ENCODE measurements at places on chromosomes 12 and 14.
A peak's percentile ranks its signal among the peaks of the same experiment; 100 is the strongest.

- DNase-seq = peak; percentile 65
These were observed 977 bp upstream of the KRT5 start for GRCh38 chr12:52521175-52521567.

- DNase-seq = peak; percentile 21
These were observed 880 bp upstream of the FLRT2 start for GRCh38 chr14:85528897-85529631.

DNA sequence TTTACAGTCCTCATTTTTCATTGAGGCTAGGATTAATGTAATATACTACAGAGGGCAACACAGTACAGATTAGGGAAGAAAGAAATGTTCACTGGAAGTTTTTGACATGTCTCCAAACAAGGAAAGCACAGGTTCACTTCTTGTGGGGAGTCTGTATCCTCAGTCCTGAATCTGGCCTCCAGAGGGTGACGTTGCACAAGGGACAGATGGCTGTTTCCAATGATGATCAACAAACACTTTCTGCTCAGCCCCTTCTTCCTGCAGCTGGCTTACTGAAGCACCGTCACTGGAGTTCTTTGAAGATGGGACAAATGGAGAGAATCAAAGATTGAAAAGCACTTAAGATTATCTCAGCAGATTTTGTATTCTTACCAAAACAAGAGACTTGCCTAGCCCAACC is 123.3 kb upstream of the OR4E1 start:
- no peak for DNase-seq

GRCh38 chr12:15520844-15521243 is 198.5 kb downstream of the PTPRO start:
- no peak for DNase-seq

DNA sequence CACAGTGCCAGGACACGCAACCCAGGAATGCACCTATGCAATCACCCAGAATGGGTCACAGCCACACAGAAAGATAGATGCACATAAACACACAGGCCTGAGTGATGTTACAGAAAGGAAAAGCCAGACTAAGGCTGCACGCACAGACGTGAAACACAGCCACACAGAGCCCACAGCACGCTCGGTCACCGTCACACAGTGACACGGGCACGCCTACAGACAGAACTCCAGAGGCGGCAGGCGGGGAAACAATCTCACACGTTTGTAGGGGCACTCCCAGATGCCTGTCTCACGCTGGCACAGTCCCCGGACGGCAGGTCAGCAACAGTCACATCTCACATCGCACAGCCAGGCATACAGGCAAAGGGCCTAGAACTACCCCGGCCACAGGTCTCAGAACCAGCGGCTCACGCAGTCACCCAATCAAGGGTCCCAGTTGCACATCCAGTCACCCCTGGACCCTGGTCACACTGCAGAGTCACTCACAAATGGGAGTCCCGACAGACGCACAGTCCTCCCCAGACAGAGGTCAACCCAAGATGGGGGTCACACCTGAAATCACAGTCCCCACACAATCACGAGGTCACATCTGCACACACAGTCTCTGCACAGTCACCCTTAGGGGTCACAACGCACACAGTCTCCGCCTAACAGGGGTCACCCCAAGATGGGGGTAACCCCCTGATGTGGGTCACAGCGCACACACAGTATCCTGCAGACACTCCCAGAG is 790 bp downstream of the SSH1 start:
- no peak for DNase-seq

DNA sequence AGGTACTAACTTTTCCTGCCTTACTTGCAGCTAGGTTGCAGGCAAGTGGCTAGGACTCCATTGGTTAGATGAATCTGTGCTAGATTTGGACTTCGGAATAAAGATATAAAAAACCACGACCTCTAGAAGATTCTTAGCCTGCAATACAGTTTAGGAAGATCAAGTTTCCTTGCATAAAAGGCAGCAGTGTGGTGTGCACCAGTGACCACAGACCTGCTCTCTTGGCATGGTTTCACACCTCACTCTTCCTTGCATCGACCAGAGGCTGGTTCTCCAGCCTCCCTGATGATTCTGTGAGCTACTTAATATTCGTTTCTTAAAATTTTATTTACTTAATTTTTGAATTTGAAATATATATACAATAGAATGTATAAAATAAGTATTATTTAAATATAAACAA is 9.8 kb downstream of the KLHDC1 start:
- no peak for DNase-seq

- no peak for DNase-seq
These were observed 22.9 kb upstream of the CTDSP2 start for GRCh38 chr12:57869298-57869926.

- DNase-seq = no peak
These were observed 18.3 kb upstream of the OXA1L start for GRCh38 chr14:22748206-22748605.

DNA sequence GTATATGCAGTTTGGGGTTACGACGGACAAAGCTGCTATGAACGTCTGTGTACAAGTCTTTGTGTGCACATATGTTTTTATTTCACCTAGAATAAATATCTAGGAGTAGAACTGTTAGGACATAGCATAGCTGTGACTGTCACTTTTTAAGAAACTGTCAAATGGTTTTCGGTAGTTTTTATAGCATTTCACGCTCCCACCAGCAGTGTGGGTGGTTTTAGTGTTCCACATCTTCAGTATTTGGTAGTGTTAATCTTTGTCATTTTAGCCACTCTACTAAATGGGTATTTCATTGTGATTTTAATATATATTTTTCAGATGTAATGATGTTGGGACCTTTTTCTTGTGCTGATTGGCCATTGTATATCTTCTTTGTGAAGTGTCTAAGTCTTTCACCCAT is 109.1 kb upstream of the BCAT1 start:
- no peak for DNase-seq

- DNase-seq = no peak
These were observed 22.2 kb downstream of the HRK start for GRCh38 chr12:116859079-116859478.

DNA sequence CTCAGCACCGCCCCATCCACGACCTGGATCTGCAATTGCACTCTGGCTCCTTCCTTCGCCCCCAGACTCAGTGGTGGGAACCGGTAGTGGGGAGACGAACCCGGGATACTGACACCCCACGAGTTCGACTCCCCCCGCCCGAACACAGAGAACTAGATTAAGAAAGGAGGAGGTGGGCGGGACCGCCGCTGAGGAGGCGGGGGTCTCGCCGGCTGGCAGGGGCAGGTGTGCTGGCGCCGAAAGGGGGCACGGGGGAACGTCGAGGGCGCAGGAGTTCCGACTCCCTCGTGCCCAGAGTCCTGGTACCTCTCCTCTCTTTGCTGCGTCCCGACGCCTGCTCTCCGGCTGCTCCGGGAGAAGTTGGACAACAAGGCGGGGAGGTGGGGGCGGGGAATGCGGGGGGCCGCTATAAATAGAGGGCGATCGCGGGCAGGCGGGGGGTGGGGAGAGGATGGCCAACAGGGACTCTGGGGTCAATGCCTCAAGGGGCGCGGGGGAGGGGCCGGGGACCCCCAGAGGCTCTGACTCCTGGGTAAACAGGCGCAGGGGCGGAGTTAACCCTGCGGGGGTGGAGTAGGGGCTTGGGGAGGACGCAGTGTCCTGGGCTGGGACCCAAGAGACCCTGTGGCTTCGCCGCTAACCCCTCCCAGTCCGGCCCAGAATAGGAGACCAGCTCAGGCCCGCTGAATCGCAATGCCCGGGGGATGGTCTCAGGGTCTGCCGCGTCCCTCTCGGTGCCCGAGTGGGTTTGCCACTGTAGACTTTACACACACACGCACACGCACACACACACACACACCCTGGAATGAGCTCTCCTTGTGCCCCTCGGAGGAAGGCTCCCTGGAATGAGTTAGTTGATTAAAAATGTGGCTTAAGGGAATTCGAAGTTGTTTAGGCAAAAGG is 761 bp upstream of the NDRG2 start:
- no peak for DNase-seq

DNA sequence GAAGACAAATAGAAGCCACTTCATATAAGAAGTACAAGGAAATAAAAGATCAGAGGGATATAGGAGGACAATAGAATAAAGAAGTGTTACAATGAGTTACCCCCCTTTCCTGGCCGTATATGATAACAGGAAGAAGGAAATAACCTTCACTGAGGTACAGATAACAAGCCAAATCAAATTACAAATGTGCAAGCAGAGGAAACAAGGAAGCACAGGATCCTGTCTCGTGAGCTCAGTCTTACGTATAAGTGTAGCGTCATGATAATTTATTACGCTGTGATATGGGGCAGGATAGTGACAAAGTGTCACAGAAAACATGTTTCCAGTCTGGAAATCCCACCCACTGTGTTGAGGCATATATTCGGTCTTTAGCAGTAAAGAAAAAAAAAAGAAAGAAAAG is 26.5 kb downstream of the CRACR2A start:
- no peak for DNase-seq

- DNase-seq = no peak
These were observed 6.1 kb downstream of the CFAP73 start for GRCh38 chr12:113155646-113156045.

DNA sequence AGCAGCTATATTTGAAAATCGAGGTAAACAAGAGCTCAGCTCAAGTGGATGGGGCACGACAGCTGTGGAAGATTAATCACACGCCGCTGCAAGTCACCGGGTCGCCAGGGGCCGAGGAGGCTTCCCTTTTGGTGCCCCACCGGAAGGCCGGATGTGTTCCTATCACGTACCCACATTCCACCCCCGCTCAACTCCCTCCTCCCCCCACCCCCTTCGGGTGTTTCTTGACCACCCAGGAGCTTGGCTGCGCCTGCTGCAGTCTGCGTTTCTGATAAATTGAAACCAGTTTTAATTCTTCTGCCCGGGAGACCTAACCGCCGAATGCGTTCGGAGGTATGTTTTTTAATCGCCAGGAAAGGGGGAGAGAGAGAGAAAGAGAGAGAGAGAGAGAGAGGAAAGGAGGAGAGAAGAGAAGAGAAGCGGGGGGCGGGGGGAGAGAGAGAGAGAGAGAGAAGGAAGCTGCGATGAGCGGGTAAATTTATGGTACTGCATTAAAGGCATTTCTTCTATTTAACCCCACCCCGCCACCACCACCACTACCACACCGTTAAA is 1.8 kb downstream of the SLC8A3 start:
- no peak for DNase-seq

GRCh38 chr12:94599189-94599588 is 51.2 kb downstream of the TMCC3 start:
- DNase-seq = no peak

GRCh38 chr12:105915997-105916759 is 222.6 kb downstream of the NUAK1 start:
- DNase-seq = no peak

DNA sequence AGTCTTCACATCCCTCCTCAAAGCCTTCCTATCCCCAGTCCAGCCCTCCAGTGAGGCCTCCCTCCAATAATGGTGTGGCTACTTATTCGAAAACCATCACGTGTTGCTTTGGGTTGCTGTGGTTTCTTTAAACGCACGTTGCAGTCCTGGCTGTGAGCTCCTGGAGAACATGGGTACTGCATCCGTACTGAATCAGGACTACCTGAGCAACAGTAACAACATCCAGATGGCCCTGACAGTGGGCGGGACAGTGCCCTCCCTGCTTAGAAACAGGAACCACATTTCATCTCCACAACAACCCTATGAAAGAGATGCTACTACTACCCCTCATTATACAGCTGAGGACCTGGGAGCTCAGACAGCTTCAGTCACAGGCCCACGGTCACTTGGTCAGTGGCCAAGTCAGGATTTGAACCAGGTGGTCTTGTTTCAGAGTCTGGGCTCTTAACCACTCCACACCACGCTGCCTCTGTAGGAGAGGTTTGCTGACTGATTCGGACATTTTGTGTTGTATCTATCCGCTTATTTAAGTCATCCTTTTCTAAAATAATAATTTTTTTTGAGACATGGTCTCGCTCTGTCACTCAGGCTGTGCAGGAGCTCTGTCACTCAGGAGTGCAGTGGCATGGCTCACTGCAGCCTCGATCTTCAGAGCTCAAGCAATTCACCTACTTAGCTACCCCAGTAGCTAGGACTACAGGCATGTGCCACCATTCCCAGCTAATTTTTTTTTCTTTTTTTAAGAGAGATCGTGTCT is 104.8 kb downstream of the DPF3 start:
- DNase-seq = no peak

DNA sequence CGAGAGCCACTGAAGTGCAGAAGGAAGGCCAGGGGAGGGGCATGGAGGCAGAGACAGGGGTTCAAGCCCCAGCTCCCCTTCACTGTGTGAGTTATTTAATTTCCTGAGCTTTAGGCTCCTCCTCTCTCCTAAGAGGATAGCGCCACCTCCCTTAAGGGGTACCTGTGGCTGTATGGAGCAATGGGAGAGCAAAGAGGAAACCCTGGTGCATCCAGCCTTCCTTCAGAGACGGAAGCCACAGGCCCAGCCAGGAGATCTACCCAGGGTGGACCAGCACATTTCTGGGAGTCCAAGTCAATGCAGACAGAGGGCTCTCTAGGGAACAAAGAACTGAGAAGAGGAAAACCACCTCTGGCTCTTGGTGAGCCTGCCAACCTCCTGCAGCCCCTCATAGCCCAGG is 90.3 kb downstream of the ZFP36L1 start:
- no peak for DNase-seq

- no peak for DNase-seq
These were observed 97.0 kb downstream of the PHETA1 start for GRCh38 chr12:111271674-111272418.

- DNase-seq = no peak
These were observed 16.3 kb upstream of the TBC1D30 start for GRCh38 chr12:64808110-64808509.

DNA sequence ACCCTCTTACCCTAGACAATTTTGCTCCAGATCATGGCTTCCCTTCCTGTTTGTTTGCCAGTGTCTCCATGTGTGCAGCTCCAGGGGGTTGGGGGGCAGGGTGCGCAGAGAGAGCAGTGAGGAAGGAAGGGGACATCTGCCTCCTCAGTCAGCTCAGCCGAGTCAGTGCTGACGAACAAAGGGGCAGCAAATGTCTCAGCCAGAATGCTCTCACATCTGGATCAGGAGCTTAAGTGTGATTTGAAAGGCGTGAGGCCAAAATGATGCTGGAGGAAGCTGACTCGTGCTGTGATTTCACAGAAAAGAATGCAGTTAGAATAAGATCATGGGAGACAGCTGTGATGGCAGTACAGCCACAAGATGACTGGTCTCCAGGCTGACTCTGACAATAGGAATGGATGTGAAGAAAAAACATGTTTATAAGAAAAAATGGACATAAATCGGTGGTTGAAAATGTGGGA is 27.1 kb upstream of the CDK17 start:
- DNase-seq = peak; percentile 74

All from urothelium cell line (cell line).